Eye (tissue), 1 donor: ENCODE measurements at places on chromosomes 13 and 19.
A peak's percentile ranks its signal among the peaks of the same experiment; 100 is the strongest.

DNA sequence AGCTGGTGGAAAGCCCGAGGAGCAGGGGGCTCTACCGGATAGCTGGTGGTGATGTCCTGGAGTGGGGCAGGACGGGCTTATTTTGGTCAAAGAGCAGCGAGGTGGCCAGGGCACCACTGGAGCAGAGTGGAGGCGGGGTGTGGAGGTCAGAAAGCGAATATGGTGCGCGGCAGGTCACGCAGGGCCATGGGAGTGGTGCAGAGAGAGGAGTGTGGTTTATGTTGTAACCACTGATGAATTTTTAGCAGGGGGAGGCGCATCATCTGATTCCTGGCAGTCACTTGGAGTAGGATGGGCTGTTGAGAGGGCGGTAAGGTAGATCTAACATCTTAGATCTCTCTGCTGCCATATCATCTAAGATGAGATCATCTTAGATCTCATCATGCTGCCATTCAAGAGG, 1.4 kb upstream of the ZNF414 start:
- DNase-seq, result no peak

GRCh38 chr19:8333767-8334457, 9.2 kb downstream of the KANK3 start:
- DNase-seq, result peak; percentile 38

DNA sequence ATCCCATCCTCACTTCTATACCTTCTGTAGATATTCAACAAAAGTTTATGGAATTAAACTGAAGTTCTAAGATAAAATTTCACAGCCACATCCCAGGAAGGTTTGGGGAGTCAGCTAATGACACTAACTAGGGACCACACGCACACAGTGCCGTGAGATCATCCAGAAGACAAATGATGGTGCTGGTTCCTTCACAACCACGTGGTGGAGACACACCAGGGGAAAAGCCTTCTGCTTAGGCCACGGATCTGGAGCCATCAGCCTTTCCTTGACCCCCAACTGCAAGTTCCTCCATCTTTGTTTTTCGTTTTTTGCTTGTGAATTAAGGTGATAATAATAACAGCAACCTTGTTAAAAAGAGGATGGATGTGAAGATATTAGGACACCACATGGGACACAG, 241.6 kb upstream of the MAB21L1 start:
- DNase-seq, result no peak

DNA sequence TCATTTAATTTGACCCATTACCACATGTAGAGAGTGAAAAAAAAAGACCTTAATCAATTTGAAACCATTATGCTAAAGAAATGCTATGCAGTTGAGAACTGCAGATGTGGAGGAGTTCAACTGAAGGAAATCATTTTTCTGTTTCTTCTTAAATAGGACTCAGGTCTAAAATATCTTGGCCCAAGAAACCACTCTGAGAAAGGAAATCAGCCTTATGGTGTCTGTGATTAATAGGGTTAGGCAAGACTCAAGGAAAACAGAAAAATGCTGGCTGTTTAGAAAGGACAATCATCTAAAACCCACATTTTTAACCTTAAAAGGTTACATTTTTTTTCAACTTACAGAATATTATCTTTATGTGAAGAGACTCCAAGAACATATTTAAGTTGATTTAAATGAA, 1.9 kb upstream of the SLITRK1 start:
- no peak for DNase-seq

DNA sequence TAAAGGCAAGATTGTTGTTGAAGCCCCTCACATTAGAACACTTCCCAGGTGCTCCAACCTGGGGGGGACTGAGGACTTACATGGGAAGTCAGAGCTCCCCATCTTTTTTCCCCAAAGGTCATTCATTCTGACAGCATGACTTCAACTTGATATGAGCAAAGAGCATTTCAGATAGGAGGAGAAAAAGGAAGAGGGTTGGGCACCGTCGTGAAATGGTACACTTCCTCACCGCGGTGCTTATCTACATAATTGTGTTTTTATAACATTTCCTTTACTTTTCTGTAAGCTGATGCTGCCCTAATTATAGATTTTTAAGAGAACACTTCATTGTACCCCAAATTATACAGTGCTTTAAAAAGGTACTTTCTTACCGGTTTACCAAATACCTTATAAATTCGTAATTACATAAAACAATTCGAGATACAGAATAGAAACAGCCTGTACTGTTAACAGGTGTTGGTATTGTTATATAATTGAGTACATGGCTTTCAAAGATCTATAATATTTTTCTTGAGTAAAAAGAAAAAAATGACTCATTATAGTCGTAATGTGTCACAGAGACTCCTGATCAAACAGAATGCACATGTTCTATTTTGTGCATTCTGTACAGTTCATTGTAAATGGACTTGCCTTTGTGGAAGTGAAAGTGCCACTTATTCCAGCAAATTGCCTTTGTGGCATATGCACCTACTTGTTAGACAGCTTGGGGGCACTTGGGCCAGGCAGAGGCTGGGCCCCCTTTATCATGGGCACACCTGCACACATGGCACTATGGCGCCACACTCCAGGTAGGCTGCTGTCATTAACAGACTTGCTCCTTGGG, 81.8 kb downstream of the GGACT start:
- DNase-seq, result no peak

DNA sequence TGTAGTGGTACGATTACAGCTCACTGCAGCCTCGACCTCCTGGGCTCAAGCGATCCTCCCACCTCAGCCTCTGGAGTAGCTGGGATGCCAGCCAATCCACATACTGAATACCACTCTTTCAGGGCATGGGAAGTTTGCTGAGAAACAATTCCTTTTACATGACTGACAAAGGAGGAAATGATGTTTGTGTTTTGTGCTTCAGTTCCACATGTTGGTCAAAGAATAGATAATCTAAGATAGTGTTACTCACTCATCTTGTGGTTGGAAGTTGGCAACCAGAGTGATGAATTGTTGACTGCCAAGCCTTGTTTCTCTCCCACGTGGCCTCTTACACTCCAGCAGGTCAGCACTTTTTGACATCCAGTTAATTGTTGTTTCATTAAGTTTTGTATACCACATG, 7.6 kb downstream of the MBD3L2B start:
- no peak for DNase-seq

- DNase-seq, result peak; percentile 48
Observed at GRCh38 chr19:18607226-18608101, 865 bp upstream of the CRLF1 start.
